ENCODE measurements at places on chromosomes 2 and 18.
A peak's percentile ranks its signal among the peaks of the same experiment; 100 is the strongest.

- DNase-seq: no peak
Observed at GRCh38 chr2:46878240-46878877, 37.2 kb downstream of the MCFD2 start.

DNA sequence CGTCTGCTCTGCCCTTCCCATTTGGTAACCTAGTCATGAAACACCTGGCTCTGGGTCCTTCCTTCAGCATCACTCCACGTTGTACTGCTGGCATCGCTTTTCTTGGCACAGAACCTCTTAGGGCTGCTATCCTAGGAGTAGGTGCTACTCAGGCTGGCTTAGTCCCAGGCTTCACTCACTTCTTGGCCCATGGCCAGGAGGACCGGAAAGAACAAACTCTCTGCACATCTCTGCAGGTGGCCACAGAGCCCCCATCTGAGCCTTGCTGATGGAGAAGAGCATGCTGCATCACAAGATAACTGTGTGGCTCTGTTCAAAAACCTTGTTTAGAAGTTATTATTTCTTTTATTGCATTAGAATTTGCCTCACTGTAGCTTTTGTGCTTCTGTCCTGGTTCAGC is 447.2 kb upstream of the TNP1 start:
- DNase-seq: no peak

DNA sequence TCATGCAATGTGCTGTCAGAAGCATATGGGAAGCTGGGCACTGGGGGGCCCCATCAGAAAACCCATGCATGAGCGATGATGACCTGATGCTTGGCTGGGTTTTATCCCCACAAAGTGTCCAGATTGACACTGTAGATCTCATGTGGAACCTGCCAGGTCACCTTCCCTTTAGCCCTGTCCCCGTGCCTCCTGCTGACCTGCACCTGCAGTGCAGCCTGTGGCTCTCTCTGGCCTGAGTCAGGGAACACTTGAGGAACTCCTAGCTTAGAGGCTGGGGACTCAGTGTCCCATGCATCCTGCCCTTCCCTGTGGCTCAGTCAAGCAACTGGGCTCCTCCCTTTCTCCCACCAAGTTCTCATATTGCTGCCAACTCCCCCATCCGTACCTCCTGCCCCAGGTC is 57.7 kb downstream of the PDCL3 start:
- DNase-seq: peak; percentile 62

DNA sequence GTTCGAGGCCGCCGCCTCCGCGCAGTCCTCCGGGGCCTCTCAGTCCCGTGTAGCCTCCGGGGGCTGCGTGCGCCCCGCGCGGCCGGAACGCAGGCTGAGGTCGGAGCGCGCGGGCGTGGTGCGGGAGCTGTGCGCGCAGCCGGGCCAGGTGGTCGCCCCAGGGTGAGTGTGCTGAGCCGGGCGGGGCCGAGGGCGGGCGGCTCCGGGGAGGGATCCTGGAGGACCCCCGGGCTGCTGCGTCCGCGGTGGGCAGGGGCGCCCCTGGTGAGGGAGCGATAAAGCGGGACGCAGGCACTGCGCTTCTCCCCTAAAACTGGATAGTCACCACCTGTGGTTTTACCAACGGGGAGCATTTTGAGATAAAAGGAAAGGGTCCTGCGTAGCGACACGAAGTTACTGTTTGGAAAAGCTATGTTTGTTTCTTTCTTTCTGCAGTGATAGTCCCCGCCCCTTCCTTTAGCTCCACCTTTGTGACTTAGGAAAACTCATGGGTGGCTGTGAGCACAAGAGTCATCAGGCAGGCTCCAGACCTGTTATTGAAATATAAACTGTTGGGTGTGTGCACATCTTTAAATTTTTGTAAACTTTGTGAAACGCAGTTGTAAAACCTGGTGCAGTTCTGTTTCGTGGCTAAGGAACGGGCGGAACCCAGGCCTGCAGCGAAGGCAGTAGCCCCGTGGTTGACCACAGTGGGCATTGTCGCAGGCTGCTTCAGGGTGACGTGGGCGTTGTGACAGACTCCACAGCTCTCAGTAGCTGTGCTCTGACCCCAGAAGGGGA is 687 bp downstream of the CTDP1 start:
- DNase-seq: no peak

GRCh38 chr2:158006961-158007719 is 94.5 kb upstream of the UPP2 start:
- DNase-seq: no peak

- no peak for DNase-seq
Observed at GRCh38 chr2:165833156-165833555, 39.1 kb upstream of the GALNT3 start.

DNA sequence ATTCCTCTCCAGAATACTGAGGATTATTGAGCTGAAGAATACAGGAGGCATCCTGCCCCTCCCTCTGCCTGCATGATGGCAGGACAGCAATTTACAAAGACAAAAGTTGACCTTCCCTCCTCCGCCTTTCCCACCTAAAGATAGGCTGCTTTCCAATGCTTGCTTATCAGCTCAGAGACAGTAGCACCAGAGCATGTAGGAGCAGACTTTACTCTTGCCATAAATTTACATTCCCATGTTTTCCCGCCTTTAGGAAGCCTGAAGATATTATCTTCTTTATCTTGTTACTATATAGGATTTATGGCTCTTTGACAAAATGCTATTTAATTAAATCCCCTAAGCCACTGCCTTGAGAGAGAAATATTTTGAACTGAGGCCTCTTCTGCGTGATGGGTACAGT is 135.6 kb upstream of the HNMT start:
- no peak for DNase-seq

GRCh38 chr2:118791483-118791882 is 56.0 kb downstream of the EN1 start:
- DNase-seq: no peak

DNA sequence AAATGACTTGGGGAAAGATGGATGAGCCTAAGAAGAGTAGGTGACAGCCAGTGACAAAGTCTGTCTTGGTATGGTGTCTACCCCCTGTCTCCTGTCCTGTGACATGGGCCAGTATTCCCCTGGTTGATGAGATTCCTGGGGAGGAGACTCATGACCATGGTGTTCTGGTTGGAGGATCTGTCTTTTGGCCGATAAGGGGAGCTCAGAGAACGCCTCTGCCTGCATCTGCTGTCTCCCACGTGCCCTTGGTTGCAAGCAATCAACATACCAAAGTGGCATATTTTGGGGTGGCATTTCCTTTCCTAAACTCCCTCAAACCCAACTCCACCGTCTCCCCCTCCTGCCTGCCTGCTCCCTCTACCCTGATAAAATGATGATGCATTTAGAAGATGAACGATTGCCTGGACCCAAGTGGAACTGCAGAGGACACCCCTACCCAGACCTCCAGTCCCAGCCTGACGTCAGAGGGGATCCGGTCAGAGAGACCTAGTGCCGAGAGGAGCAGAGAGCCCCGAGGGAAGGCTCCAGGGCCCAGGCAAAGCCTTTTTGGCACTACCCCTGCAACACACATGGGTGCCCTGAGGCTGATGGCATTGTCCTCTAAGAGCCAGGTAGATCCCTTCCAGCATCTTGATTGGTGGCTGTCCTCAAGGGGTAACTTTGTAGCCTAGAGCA is 124.2 kb upstream of the MSH6 start:
- DNase-seq: no peak

DNA sequence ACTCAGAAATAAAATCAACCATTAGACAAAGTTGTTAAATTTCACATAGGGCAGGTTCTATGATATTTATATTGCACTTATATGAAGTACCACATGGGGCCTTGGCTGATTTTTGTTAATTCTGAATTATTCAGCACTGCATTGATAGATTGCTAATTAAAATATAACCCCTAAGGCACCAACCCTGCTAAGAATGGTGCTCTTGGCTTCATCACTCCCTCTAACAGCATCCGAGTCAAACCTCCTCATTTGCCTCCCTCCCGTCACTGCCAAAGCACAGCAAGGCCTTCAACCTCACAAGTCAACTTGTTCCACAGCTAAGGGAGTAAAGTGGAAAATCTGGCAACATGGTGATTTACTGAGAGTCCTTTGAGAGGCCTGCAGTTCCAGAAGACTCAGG is 27.0 kb downstream of the MYO5B start:
- no peak for DNase-seq

DNA sequence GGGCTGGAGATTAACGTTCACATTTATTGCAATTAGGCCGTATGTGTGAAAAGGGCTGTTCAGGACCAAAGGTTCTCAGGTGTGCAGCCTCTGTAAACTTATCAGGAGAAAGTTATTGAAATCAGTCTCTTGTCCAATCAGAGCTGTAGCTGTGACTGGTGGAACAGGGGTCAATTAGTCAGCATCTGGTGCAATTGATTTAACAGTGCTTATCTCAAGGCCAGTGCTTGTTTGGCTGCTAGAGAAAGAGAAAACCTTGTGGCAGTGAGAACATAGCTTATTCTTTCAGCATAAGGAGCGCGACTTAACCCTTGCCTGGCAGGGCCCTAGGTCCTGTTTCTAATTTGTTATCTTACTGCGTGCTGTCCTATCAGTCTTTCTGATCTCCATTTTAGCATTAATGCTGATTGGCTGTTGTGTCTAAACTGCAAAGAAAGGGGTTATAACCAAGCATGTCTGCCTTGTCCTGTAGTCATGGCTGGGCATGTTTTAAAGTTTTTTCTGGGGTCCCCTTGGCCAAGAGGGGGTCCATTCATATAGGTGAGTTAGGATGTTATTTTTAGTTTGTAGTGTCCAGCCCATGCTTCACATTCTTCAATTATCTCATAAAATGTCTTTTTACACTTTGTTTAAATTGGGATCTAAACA is 66.4 kb downstream of the CYB5A start:
- no peak for DNase-seq

- no peak for DNase-seq
Observed at GRCh38 chr2:15836689-15837610, 103.4 kb upstream of the MYCN start.

- no peak for DNase-seq
Observed at GRCh38 chr2:173656086-173656485, 301.4 kb downstream of the CDCA7 start.

DNA sequence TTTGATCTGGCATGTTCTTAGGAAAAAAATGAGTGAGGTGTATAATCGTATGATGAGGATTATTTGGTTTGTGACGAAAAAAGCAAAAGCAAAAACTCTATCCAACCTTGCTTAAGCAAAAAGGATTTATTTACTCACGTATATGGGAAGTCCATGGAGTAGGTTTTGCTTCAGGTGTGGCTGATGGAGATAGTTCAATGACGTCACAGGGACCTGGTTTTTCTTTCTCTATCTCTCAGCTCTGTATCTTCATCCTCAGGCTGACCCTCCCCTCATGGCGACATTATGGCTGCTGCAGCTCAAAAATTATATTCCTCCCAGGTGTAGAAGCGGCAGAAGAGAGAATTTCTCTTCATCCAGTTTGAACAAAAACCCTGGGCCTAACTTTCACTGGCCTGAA is 8.9 kb downstream of the TMSB10 start:
- no peak for DNase-seq

DNA sequence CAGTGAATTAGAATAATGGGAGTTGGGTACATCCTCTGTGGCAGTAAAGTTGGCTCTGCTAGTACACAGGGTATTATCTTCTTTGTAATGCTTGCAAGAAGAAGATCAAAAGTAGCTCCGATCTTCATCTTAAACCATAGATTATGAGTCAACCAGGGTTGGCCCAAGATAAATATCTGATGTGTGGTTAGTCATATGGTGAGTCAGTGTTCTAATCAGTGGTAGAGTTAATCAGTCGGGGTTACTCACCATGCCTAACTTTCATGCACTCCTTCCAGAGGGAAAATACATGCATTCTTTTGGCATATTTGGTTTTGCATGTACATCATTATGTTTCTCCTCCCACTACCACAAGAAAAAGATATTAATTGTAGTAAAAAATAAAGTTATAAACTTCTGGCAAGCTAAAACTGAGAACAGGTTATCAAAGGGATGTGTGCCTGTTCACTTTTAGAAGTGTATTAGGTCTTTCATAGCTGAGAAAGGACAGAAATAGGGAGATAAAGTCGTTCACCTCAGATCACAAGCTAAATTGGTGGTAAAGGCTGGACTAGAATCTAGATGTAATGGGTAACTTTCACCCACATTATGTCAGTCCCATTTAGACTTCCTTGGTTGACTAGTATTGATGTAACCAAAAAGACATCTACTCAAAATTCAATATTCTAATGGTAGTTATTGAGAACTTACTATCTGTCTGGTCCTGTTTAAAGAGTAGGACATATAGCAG is 684.4 kb downstream of the IRS1 start:
- no peak for DNase-seq

DNA sequence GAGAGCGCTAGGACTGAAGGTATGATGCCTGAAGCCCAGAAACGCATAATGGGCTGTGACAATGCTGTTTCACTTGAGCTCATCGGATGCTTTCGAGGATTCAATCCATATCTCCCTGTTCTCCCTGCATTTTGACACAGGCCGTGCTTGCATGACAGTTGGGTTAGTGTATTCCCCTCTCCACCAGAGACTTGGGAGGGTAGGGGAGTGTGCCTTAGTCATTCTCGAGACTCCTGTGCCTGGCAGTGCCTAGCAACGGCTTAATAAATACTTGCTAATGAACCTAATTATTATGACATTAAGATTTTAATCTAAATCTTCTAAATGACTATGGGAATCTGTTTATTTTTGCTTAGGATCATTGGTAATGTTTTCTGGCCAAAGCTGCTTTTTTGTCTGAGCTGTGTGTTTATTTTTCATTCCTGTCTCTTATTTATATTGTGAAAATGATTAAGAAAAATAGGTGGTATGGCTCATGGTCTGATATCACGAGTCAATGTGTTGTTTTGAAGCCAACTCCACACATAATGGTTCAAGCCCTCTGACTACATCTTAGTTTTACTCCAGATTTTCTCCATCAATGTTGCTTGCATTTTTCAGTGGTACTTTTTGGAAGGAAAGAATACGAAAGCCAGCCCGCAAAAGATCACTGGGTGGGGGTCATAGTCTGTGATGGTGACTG is 61.3 kb downstream of the NEDD4L start:
- DNase-seq: no peak

DNA sequence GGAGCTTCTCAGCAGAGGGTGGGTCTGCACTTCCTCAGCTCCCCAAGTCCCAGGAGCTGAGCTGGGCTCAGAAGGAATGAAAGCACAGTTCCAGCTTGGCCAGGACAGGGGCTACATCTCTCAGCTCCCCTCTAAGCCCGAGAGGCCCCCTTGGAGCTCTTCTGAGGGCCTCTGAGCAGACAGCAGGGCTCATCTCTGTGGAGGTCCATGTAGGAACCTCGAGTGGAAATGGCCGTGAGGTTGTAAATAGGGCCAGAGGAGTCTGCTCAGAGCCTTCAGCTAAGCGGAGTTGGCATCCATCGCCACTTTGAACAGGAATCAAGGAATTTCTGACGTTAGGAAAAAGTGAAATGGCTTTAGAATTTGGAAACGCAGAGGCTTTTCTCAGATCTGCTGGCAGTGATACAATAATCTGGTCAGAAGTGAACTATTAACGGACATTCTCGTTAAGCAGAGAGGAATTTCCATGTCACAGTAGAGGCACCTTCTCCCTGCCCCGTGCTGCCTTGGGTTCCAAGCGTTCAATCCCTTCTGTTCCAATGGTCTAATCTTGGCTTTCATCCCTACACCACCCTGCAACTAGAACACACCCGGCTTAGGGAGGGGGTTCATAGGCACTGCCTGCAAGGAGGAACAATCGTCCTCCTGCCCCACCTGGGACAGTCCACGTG is 213.9 kb downstream of the NDUFA10 start:
- peak; percentile 82 for DNase-seq
